ENCODE measurements at places on chromosomes 7 and 10. TPM values are rescaled to one million over a fixed set of nuclear protein-coding genes. Genes with fewer than 3 reads are reported as not detected.

AKR1C4 gene
- total RNA-seq: not detected

KLLN gene
- 0.63 TPM for total RNA-seq

ANXA11 gene
- 2.5 TPM for total RNA-seq

ZNF736 gene
- 81.1 TPM for total RNA-seq

GBX1 gene
- not detected for total RNA-seq

BLNK gene
- total RNA-seq: 1.3 TPM

GIMAP5 gene
- 2.2 TPM for total RNA-seq

GPER1 gene
- total RNA-seq: 1.6 TPM

KAZALD1 gene
- total RNA-seq: 0.94 TPM

CPXM2 gene
- 0.31 TPM for total RNA-seq

RSPH10B gene
- 1.3 TPM for total RNA-seq

CACNB2 gene
- total RNA-seq: 35.1 TPM

HGF gene
- total RNA-seq: 8.8 TPM

HTR5A gene
- total RNA-seq: 0.94 TPM

EFCAB10 gene
- 2.2 TPM for total RNA-seq

LRRC17 gene
- 11.3 TPM for total RNA-seq

ANKRD30A gene
- not detected for total RNA-seq

NKX1-2 gene
- not detected for total RNA-seq

GDF2 gene
- not detected for total RNA-seq

ATG9B gene
- total RNA-seq: 2.8 TPM

GPR26 gene
- 2.8 TPM for total RNA-seq

OR9A2 gene
- total RNA-seq: 5.6 TPM

SPDYE5 gene
- not detected for total RNA-seq

ABCB1 gene
- total RNA-seq: 7.8 TPM

NFE2L3 gene
- 13.5 TPM for total RNA-seq

ADAM12 gene
- total RNA-seq: 3.4 TPM

RBM48 gene
- 24.4 TPM for total RNA-seq

PLEKHS1 gene
- total RNA-seq: not detected

SPDYE11 gene
- total RNA-seq: not detected

MYO3A gene
- total RNA-seq: 8.5 TPM

CHST12 gene
- 5.6 TPM for total RNA-seq

ZCCHC24 gene
- 5.9 TPM for total RNA-seq

EN2 gene
- not detected for total RNA-seq

IFT22 gene
- 32.2 TPM for total RNA-seq

SPDYE6 gene
- total RNA-seq: not detected

IMMP2L gene
- total RNA-seq: 14.7 TPM

VWDE gene
- total RNA-seq: 0.63 TPM

PGAM1 gene
- 105 TPM for total RNA-seq

THNSL1 gene
- 12.5 TPM for total RNA-seq

IQUB gene
- 3.8 TPM for total RNA-seq

All from parietal lobe (tissue), 2 donors.